ENCODE measurements at places on chromosomes 6 and 20.

DNA sequence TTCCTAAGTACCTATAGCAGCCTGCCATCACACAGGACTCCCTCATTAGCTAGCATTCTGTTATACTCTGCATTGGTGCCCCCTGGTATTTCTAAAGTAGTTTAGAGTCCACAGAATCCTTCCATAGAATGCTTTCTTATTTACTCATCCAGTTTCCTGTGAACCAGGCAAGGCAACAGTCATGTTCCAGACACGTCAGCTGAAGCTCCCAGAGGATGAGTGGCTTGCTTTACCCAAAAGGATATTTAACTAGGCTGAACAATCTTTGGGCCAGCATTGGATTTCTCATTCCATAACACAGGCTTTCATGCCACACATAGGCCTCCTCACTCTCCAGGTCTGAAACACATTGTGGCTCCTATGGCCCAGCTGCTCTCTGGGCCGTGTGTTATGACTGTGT, 203.8 kb upstream of the MAP3K7 start:
- no peak for DNase-seq

GRCh38 chr6:65075705-65076230, 631.3 kb downstream of the EYS start:
- no peak for DNase-seq

DNA sequence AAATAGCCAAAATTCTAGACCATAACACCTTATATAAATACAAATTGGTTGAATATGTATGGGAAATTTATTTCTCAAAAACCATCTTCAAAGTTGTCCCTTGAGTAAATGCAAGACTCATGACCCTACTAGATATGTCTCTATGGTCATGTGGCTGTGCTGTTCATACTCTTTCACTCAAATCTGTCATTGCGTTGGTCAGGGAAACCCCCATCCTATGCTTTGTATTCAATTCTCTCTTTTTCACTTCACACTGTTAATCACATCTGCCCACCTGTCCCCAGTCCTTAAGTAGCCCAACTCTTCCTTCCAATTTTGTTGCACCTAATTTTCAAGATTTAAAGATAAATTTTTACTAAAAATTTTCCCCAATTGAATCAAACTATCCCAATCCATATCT, 51.0 kb downstream of the RPS12 start:
- DNase-seq = no peak

- no peak for DNase-seq
These were observed 598.6 kb downstream of the TBC1D32 start for GRCh38 chr6:120735641-120736040.

GRCh38 chr20:16368645-16369292, 204.5 kb downstream of the KIF16B start:
- no peak for DNase-seq

All from femur (tissue), 1 donor.